ENCODE measurements at places on chromosomes 7 and 10. TPM values are rescaled to one million over a fixed set of nuclear protein-coding genes. Genes with fewer than 3 reads are reported as not detected.

The PARP12 gene
- total RNA-seq, result 49.9 TPM

- H3K36me3 ChIP-seq, result no peaks in the 10 kb centered on the region
- no peaks in the 10 kb centered on the region for H3K27me3 ChIP-seq
- no peak overlapping the region for H3K4me3 ChIP-seq
- H3K27ac ChIP-seq, result no peak overlapping the region
- no peaks in the 10 kb centered on the region for H3K4me1 ChIP-seq
Observed at GRCh38 chr7:88018501-88018900, 84.5 kb downstream of the ADAM22 start.

DNA sequence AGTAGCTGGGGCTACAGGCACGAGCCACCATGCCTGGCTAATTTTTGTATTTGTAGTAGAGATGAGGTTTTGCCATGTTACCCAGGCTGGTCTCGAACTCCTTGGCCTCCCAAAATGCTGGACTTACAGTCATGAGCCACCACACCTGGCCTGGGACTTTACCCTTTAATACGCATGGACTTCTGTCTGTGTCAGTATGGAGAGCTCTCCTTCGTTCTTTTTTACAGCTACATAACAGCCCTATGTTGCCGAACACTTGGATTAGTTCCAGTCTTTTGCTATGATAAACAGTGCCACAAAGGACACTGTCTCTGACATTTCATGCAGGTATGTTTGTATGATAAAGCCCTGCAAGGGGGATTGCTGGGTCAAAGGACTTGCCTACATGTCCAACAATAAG, 10.9 kb upstream of the OAT start:
- no peaks in the 10 kb centered on the region for H3K4me1 ChIP-seq
- no peaks in the 10 kb centered on the region for H3K27me3 ChIP-seq
- H3K4me3 ChIP-seq, result no peak overlapping the region
- no peak for DNase-seq

The CALHM3 gene
- total RNA-seq, result not detected

GRCh38 chr7:55016061-55016745, 2.6 kb upstream of the EGFR start:
- H3K36me3 ChIP-seq, result peaks cover 2% of the 10 kb centered on the region
- H3K4me1 ChIP-seq, result no peaks in the 10 kb centered on the region
- H3K27me3 ChIP-seq, result peaks cover 39% of the 10 kb centered on the region
- no peak overlapping the region for H3K4me3 ChIP-seq
- H3K27ac ChIP-seq, result no peak overlapping the region

- no peak overlapping the region for H3K27ac ChIP-seq
- no peaks in the 10 kb centered on the region for H3K36me3 ChIP-seq
- no peak for DNase-seq
Observed at GRCh38 chr10:62890395-62890794, 74.2 kb upstream of the EGR2 start.

DNA sequence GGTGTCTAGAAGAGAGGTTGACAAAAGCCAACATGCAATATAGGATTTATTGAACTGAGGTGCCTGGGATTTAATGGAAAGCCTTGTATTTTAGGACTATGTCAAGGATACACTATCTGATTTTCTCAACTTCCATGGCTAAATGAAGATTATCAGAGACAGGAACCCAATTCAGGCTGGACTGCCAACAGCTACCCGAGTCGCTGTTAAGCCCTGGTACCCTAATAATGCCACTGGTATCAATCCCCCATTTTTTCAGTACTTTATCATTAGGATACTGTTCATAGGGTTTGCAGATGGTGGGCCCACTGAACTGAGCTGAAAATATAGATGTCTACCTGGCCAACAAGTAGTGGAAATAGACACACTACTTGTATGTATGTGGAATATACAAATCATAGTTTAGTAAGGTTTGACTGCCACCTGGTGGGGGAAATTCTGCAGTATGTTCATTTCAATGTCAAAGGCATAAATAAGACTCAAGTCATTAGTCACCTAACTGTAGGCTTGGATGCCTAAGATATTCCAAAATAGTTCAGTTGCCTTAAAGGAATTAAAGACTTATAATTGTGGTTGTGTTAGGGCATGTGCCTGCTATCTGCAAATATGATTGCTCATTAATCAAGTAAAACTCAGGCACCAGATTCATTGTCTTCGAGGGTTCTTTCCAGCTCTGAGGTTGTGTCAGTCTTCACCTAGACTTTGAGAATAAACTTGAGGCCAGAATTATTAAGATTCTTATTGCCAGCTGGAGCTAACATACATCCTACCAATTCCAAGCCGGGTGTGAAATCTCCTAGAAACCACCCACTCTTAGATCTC, 34.1 kb upstream of the NOBOX start:
- H3K27me3 ChIP-seq, result peaks cover 12% of the 10 kb centered on the region
- H3K4me1 ChIP-seq, result no peaks in the 10 kb centered on the region
- H3K36me3 ChIP-seq, result no peaks in the 10 kb centered on the region
- H3K4me3 ChIP-seq, result no peak overlapping the region

- H3K4me1 ChIP-seq, result peaks cover 91% of the 10 kb centered on the region
- peak overlapping the region; percentile 99 for H3K27ac ChIP-seq
- peaks cover 86% of the 10 kb centered on the region for H3K36me3 ChIP-seq
- H3K4me3 ChIP-seq, result peak overlapping the region; percentile 90
- H3K27me3 ChIP-seq, result no peaks in the 10 kb centered on the region
Observed at GRCh38 chr10:6053816-6054631, 8.1 kb downstream of the IL2RA start.

- no peak overlapping the region for H3K4me3 ChIP-seq
- no peak overlapping the region for H3K27ac ChIP-seq
- no peaks in the 10 kb centered on the region for H3K27me3 ChIP-seq
- H3K36me3 ChIP-seq, result no peaks in the 10 kb centered on the region
- no peak for DNase-seq
Observed at GRCh38 chr7:121634356-121634755, 238.2 kb upstream of the FAM3C start.

DNA sequence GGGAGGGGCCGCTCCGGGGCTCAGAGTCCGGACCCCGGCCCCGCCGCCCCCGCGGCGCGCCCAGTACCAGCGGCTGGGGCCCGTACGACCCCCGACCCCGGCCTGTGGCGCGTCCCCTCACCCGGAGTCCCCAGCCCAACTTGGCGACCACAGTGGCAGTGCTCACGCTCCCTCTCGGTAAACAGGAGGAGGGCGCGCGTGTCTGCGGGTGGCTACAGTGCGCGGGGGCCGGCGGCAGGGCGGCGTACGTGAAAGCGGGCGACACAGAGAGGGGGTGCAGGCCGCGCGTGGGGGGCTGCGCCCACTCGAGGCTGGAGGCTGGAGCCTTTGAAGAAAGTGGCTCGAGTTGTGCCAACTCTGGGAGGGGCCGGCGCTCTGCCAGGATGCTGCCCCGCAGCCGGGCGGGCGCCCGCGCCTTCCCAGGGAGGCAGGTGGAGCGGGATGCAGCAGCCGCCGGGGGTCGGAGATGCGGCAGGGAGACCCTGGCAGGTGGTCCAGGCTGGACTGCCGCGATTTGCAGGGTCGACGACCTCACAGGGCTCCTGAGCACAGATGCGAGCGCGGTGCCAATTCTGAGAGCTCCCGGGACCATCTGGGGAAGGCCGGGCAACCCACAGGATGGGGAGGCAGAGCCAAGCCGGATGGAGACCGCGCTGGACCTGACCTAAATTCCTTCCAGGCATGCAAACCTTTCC, 655 bp downstream of the PTPRE start:
- no peaks in the 10 kb centered on the region for H3K36me3 ChIP-seq
- H3K27ac ChIP-seq, result no peak overlapping the region
- no peaks in the 10 kb centered on the region for H3K4me1 ChIP-seq

GRCh38 chr10:130236711-130237110, 100.5 kb downstream of the GLRX3 start:
- peaks cover 17% of the 10 kb centered on the region for H3K27me3 ChIP-seq
- H3K27ac ChIP-seq, result no peak overlapping the region
- H3K4me3 ChIP-seq, result no peak overlapping the region

The PSMG3 gene
- 49.7 TPM for total RNA-seq

The OPALIN gene
- total RNA-seq, result not detected

Measured in activated T-cell treated with anti-CD3 and anti-CD28 coated beads, Interleukin-2, amount 50 U/mL, for 72 hours (primary cell).